ENCODE measurements at places on chromosomes 4 and X. TPM values are rescaled to one million over a fixed set of nuclear protein-coding genes. Genes with fewer than 3 reads are reported as not detected.

DNA sequence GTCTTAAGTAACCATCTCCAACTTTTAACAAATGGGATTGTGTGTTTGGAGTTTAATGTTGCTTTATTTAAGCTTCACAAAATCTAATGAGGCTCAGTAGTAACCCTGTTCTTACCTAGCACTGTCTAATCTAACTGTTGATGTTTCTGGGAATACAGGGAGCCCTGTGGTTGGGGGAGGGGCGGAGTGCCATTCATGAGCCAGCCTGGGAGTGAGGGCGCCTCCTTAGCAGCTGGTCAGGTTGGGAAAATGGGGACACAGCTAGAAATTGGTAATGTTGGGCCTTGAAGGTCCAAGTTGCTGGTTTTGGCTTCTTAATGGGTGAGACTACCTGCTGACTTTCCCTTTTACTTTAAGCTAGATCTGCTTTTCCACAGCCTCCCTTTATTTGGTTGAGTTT is 22.9 kb upstream of the TADA2B start:
- DNase-seq: no peak

- DNase-seq: peak; percentile 31
Measured at GRCh38 chr4:83109480-83110222, 4.9 kb downstream of the PLAC8 start.

GRCh38 chr4:73619346-73619745 is 890 bp downstream of the RASSF6 start:
- DNase-seq: no peak

The PNMA6E gene
- not detected for polyA plus RNA-seq

GRCh38 chr4:703336-704197 is 2.1 kb upstream of the PCGF3 start:
- DNase-seq: no peak

The PLRG1 gene
- 64.9 TPM for polyA plus RNA-seq

The CT47B1 gene
- not detected for polyA plus RNA-seq

GRCh38 chr4:108223313-108223712 is 54.6 kb upstream of the LEF1 start:
- no peak for DNase-seq
